ENCODE measurements at places on chromosomes 5 and 9. TPM values are rescaled to one million over a fixed set of nuclear protein-coding genes. Genes with fewer than 3 reads are reported as not detected.
A peak's percentile ranks its signal among the peaks of the same experiment; 100 is the strongest.

DNA sequence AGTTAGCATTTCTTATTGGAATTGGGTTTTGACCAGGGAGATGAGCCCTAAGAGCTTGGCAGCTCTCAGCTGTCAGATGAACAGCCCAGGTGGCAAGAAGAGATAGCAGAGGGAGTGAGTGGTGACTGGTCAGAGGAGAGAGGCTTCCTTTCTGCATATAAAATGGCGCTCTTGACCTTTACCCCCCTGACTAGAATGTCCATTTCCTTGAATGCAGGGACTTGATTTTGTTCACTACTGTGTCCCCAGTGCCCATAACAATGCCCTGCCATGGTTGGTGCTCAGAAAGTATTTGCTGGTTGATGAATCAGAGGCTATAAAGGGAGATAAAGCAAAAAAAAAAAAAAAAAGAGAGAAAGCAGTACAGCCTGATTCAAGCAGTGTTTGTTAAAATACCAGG is 7.2 kb downstream of the CHMP5 start:
- no peak overlapping the region for H3K4me3 ChIP-seq
- no peaks in the 10 kb centered on the region for H3K27me3 ChIP-seq
- no peak overlapping the region for H3K27ac ChIP-seq
- no peak for DNase-seq
- H3K4me1 ChIP-seq: peaks cover 3% of the 10 kb centered on the region

GRCh38 chr5:75951716-75952115 is 131.5 kb upstream of the SV2C start:
- H3K4me1 ChIP-seq: no peaks in the 10 kb centered on the region
- DNase-seq: no peak
- no peak overlapping the region for H3K27ac ChIP-seq
- no peaks in the 10 kb centered on the region for H3K36me3 ChIP-seq
- no peaks in the 10 kb centered on the region for H3K27me3 ChIP-seq

DNA sequence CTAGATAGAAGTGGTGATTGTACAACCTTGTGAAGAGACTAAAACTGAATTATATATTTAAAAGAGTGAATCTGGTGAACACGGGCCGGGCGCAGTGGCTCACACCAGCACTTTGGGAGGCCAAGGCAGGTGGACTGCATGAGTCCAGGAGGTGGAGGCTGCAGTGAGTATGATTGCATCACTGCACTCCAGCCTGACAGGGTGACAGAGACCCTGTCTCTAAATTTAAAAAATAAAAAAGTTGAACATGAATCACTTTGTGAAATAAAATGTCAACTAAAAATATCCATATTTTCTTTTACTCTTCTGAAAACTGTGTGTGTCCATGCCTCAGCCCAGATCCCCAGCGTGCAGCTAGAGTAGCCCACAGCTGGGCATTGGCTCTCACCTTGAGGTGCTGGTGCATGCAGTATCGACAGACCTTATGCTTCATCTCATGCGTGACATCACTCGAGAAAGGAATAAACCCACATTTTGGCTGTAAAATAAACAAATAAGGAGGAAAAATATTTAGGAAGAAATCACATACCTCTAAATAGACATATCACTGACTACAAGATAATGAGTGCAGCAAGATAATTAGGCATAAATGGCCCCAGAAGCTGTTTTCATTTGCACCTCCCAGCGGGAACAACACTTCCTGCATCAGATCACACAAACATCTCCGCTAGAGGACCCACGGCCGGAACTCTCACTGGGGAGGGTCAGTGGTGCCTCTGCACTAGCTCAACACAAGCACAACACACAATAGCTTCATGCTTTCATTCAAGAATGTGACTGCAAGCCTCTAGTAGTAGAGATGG is 22.1 kb downstream of the IPPK start:
- no peaks in the 10 kb centered on the region for H3K27me3 ChIP-seq
- no peak overlapping the region for H3K4me3 ChIP-seq

MEIKIN gene
- not detected for total RNA-seq

DNA sequence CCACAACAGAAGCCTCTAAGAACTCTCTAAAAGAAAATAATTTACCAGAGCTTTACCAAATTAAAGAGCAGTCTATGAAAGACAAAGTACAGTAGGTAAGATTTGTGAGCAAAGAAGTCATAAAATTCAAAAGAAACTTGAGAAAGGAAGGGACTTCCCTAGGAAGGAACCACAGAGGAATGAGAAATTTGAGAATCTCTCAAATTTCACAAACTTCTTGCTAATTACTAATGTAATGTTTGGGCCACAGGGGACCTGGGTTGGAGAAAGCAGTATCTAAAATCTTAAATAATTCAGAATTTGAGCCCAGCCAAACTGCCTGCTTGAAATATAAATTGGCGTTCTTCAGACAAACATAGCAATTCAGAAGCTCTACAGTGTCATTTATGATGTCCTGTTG is 225.0 kb upstream of the PRR16 start:
- no peaks in the 10 kb centered on the region for H3K27me3 ChIP-seq
- no peak overlapping the region for H3K27ac ChIP-seq
- no peaks in the 10 kb centered on the region for H3K36me3 ChIP-seq
- H3K4me3 ChIP-seq: no peak overlapping the region
- H3K4me1 ChIP-seq: no peaks in the 10 kb centered on the region

DNA sequence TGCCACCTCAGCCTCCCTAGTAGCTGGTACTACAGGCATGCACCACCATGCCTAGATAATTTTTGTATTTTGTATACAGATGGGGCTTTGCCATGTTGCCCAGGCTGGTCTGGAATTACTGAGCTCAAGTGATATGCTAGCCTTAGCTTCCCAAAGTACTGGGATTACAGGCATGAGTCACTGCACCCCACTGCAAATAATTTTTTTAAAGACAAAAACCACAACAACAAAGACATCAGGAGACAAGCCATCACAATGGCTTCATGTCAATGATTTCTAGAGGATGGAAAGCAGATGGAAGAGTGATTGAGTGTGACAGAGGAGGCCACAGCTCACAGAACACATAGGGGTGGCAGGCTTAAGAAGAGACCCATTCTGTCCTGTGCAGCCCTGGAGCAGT is 97.9 kb upstream of the PCSK1 start:
- no peaks in the 10 kb centered on the region for H3K27me3 ChIP-seq
- DNase-seq: no peak
- no peak overlapping the region for H3K27ac ChIP-seq
- no peak overlapping the region for H3K4me3 ChIP-seq
- no peaks in the 10 kb centered on the region for H3K4me1 ChIP-seq

GRCh38 chr9:33817327-33818166 is 587 bp downstream of the UBE2R2 start:
- H3K4me1 ChIP-seq: peaks cover 63% of the 10 kb centered on the region
- peak overlapping the region; percentile 98 for H3K4me3 ChIP-seq
- no peaks in the 10 kb centered on the region for H3K36me3 ChIP-seq
- no peaks in the 10 kb centered on the region for H3K27me3 ChIP-seq
- no peak for DNase-seq

DNA sequence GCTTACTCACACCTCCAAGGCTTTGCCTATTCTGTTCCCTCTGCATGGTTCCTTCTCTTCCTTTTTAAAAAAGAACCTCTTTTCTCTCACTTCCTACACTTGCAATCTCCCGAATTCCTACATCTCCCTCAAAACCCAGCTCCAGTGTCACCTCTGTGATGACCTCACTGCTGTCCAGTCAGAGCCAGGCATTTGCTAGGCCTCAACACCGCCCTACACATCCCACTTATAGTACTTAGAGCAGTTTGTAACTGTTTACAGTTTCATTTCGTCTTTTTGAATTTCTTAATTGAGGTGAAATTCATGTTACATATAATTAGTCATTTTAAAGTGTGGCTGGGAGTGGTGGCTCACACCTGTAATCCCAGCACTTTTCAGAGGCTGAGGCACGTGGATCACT is 30.8 kb downstream of the CD14 start:
- no peaks in the 10 kb centered on the region for H3K4me1 ChIP-seq
- H3K36me3 ChIP-seq: no peaks in the 10 kb centered on the region
- no peak overlapping the region for H3K4me3 ChIP-seq
- H3K27ac ChIP-seq: no peak overlapping the region
- no peaks in the 10 kb centered on the region for H3K27me3 ChIP-seq

- no peak overlapping the region for H3K27ac ChIP-seq
- H3K4me3 ChIP-seq: no peak overlapping the region
- H3K27me3 ChIP-seq: no peaks in the 10 kb centered on the region
- DNase-seq: no peak
- H3K36me3 ChIP-seq: no peaks in the 10 kb centered on the region
Observed at GRCh38 chr5:156680831-156681230, 169.3 kb upstream of the PPP1R2B start.

- no peak overlapping the region for H3K27ac ChIP-seq
- H3K36me3 ChIP-seq: no peaks in the 10 kb centered on the region
- peaks cover 32% of the 10 kb centered on the region for H3K4me1 ChIP-seq
- H3K27me3 ChIP-seq: peaks cover 7% of the 10 kb centered on the region
Observed at GRCh38 chr5:55222092-55222984, 4.8 kb downstream of the MCIDAS start.

SET gene
- total RNA-seq: 137 TPM

DNA sequence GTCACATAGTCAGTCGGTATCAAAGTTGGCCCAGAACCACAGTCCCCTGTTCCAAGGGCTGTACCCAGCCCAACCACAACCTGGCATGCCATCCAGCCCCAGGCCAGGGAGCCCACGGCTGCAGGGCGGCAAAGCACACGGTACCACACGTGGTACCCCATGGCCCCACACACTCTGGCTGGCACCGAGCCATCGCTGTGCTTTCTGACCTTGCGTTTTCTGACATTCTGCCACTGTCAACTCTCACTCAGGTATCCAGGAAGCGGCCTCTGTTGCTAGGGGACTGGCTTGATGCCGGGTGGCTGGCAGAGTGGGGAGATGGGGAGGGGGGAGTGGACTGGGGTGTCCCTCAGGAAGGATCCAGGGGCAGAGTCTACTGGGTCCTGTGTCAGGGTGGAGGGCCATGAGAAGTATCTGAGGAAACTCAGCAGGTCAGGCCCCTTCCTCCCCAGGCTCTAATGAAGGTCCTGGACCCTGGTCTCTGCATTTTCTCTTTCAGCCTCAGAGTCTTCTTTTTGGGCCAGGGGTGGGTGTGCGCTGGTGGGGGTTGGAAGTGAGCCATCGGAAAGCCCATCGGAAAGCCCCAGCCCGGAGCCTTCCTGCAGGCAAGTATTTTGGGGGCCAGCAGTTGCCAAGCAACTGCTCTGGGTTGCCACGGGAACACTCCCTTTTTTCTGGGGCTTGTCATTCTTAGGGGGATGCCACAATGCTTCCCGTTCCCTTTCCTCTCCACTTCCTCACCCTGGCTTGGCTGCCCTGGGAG is 21.0 kb upstream of the RALGDS start:
- no peaks in the 10 kb centered on the region for H3K27me3 ChIP-seq
- no peak for DNase-seq
- peak overlapping the region; percentile 51 for H3K27ac ChIP-seq
- H3K4me3 ChIP-seq: no peak overlapping the region
- no peaks in the 10 kb centered on the region for H3K36me3 ChIP-seq
- peaks cover 86% of the 10 kb centered on the region for H3K4me1 ChIP-seq

DNA sequence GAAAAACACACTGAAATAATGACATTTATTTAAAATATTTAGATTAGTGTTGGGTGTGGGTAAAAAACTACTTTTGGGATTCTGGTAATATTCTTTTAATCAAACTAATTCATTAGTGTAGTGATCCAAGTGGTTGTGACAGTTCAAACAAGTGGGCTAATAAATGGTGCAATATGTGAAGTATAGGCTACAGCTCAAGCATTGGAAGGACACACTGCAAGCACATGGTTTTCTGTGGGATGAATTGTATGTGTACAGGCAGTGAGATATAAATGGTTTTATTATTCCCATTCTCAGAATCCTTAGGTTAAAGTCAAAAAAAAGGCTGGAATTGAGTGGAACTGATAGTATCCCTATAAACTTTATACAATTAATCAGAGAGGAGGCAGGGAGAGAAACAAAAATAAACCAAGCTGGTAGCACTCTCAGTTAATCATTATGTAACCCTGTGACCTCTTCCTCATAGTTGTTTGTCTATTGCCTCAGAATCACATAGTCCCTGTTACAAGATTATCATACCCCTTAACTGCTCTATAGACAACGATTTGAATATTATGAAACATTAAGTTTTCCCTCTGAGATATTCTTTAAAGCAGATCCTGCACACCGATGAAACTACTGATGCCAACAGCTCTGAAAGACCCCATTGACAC is 1755.4 kb upstream of the ACO1 start:
- H3K36me3 ChIP-seq: no peaks in the 10 kb centered on the region
- H3K4me1 ChIP-seq: no peaks in the 10 kb centered on the region
- no peak overlapping the region for H3K4me3 ChIP-seq
- no peak for DNase-seq
- no peaks in the 10 kb centered on the region for H3K27me3 ChIP-seq
- no peak overlapping the region for H3K27ac ChIP-seq

NUTM2F gene
- not detected for total RNA-seq

RABL6 gene
- total RNA-seq: 31.7 TPM

DNA sequence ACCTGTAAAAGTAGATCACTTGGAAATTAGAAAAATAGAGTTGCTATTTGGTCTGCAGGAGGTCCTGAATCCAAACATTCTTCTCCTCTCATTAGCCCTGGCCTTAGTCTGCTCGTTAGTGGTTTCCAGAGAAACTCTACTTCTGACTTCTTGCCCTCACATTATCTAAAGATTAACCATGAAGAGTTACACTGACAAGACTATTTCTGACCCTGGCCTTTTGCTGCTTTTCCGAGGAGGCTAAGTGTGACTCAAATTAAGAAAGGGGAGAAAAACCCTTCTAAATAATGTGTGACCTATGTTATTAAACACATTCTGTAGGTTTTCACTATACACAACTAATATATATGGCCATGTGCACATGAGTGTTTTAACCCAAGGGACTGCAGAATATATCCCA is 302.4 kb downstream of the RAB3C start:
- H3K36me3 ChIP-seq: no peaks in the 10 kb centered on the region
- no peak for DNase-seq
- H3K4me3 ChIP-seq: no peak overlapping the region
- no peak overlapping the region for H3K27ac ChIP-seq

DNA sequence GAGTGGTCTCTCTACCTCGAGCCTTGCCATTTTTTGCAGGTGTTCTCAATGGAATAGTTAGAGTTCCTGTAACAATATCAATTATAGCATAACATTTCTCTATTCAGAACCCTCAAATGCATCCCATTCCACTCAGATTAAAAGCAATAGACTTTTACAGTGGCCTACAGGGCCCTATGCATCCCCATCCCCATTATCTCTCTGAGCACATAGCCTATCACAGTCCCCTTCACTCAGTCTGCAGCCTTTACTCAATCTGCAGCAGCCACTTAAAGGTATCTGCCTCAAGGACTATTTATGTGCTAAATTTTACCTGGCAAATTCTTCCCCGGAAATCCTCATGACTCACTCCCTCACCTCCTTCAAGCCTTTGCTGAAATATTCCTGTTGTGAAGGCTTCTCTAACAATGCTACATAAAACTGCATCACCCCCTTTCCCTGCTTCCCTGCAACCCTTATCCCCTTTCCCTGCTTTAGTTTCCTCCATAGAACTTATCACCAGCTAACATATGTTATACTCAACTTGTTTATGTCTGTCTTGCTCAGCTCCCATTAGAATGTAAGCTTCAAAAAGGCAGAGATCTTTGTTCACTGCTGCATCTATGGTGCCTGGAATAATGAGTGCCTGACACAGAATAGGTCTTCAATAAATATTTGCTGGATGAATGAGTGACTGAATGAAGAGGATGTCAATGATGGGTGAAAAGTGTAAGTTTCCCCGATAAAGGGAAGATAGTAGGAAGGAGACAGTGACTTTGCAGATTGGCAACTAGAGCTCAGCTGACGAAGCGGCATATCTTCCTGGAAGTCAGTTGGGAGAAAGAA is 54.1 kb upstream of the ZNF366 start:
- no peaks in the 10 kb centered on the region for H3K36me3 ChIP-seq
- no peak overlapping the region for H3K27ac ChIP-seq
- no peak overlapping the region for H3K4me3 ChIP-seq
- DNase-seq: no peak

TAS2R1 gene
- not detected for total RNA-seq

MAP3K1 gene
- 33.1 TPM for total RNA-seq

INSL4 gene
- total RNA-seq: not detected
